ENCODE measurements at places on chromosomes 1 and 21.

DNA sequence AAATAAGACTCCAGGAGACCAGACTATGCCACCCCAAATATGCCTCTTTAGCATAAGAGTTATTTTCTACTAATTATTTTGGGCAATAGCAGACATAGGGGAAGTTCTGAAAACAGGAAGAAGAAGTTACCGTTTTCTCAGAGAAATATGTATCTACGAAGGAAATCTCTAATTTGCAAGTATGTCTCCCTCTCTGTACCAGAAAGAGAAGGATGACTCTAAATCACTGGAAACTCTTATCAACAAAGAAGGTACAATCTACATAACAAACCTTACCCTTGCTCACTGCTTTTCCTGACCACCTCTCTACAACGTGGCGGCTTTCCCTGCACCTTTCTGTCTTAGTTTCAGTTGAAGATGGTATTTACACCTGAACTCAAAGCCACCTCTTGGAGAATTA, 49.0 kb downstream of the OMA1 start:
- DNase-seq: no peak

GRCh38 chr21:34626131-34626530, 11.2 kb upstream of the RCAN1 start:
- DNase-seq: no peak

- DNase-seq: no peak
These were observed 5.0 kb downstream of the ABCA4 start for GRCh38 chr1:94115900-94116436.

DNA sequence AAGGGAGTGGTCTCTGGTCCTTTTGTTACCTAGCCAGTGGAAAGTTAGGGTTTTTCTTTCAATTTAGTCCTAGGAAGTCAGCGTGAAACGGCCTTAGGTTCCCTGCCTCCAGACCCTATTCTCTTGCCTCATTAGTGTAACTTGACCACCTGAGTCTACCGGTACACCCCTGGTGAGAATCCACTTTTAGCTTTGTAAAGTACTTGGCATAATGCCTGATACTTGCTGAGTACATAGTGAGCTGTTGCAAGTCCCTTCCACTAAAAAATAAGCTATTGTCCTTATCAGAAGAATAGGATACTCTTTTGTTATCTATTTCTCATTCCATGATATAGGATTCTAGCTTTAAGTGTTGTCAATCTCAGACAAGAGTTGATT, 228.8 kb downstream of the ST6GALNAC3 start:
- no peak for DNase-seq

GRCh38 chr1:86741947-86742572, 37.7 kb downstream of the SH3GLB1 start:
- DNase-seq: no peak

DNA sequence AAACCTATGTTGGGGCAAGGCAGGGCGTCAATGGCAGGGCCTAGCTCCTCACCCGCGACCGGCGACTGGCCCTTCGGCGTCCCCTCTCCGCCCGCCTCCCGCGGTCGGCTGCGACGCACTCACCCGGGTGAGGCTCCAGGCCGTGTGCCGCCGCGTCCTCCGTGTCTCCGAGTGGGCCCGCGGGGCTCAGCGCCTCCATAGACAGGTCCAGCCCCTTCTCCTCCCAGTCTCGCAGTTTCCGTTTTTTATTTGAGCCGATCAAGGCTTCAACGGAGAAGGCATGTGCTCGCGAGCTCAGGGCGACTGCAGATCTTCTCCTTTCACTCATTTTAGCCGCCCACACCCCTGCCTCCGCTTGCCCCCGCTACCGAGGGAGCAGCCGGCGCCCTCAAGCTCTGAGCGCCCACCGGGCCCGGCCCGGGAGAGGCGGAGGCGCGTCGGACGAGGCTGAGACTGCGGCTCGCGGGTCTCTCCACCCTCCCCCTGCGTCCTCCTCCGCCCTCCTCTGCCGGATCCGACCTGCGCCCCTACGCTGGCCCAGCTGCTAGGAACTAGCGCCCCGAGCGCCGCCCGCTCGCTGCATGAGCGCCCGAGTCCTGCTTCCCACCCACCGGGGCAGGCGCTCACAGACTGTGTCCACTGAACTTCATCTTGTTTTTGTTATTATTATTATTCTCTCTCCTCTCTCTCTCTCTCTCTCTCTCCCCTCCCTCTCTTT, 516 bp downstream of the TBX15 start:
- DNase-seq: no peak

DNA sequence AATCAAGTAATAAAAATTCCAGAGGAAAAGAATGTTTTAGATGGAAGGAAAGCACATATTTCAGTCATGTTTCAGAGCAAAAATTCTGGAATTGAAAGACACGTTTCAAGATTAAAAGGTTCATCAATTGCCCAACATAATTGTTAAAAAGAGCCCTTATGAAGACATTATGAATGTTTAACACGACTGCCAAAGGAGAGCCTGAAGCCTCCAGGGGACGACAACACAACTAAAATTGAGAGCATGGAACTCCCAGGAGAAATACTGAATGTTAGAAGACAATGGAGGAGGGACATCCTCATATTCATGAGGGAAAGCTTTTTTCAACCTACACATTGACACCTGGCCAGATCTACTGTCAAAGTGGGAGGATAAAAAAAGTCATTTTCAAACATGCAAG, 16.0 kb downstream of the OR2T11 start:
- DNase-seq: peak; percentile 46

- DNase-seq: no peak
These were observed 64.2 kb upstream of the SMYD2 start for GRCh38 chr1:214216779-214217178.

DNA sequence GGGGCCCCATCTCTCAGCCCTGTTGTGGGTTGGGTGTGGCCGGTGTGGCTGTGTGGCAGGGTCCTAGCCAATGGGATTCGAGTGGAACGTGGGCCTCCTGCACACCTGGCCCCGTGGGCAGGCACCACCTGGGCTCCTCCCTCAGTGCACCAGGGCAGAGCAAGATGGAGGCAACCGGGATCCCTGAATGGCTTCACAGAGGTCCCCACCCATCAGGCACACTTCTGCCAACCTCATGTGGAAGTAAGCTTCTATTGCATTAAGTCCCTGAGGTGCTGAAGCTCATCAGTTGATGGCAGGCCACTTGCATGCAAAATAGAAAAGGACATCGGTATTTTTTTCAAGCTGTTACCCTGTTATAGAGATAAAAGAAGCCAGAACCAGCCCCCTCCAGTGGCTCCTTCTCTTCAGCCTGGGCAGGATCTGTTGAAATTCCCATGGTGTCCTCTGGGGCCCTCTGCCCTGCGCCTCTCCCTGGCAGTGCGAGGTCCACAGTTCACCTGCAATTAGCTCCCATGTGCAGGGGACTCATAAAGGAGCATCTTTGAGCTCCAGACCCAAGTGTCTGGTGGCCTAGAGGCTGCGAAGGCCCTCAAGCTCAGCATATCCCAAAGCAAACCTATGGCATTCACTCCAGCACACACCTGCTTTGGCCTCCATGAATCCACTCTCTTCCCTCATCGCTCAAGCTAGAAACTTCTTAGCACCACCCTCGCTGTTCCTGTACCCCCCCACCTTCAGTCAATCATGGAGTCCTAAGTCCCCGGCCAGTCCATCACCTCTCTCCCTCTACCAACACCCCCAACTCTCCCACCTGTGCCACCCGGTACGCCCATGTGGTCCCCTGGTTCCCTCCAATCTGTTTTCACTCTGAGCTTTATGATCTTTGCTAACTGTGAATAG, 2.1 kb upstream of the SLC45A1 start:
- no peak for DNase-seq

DNA sequence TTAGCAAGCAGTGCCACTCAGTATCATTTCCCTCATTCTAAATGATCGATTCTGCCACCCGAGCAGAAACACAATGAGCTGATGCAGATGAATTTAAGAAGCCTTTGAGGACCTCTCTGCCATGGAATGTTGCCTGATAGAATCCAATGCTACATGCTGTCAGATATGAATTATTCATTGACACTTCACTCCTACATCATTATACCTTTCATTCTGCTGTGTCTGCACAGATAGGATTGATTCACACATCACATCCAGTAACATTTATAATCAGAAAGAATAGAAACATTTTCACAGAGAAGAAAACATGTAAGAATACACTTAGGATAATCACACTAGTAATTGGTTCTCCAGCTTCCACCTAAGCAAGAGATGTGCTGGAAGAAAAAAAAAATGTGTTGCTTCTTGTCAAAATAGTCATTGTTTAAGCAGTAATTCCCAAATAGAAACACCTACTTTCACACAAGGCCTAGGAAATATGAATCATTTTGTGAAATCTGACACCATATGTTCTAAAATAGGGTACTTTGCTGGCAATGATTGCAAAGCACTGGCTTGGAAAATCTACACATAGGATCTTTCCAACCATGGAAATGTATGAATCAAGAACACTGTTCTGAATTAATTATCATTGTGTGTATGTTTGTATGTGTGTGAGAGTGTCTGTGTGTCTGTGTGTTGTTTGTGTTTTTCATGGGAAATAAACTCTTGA, 110.1 kb downstream of the GRIK1 start:
- no peak for DNase-seq

- peak; percentile 63 for DNase-seq
These were observed 102.5 kb upstream of the TARDBP start for GRCh38 chr1:10909697-10910680.

GRCh38 chr1:14377386-14377785, 221.1 kb upstream of the KAZN start:
- no peak for DNase-seq

GRCh38 chr1:234570329-234571120, 39.5 kb downstream of the IRF2BP2 start:
- DNase-seq: no peak

GRCh38 chr1:232980986-232981560, 30.7 kb downstream of the NTPCR start:
- no peak for DNase-seq

- DNase-seq: no peak
These were observed 935 bp upstream of the YIPF1 start for GRCh38 chr1:53890522-53890941.

DNA sequence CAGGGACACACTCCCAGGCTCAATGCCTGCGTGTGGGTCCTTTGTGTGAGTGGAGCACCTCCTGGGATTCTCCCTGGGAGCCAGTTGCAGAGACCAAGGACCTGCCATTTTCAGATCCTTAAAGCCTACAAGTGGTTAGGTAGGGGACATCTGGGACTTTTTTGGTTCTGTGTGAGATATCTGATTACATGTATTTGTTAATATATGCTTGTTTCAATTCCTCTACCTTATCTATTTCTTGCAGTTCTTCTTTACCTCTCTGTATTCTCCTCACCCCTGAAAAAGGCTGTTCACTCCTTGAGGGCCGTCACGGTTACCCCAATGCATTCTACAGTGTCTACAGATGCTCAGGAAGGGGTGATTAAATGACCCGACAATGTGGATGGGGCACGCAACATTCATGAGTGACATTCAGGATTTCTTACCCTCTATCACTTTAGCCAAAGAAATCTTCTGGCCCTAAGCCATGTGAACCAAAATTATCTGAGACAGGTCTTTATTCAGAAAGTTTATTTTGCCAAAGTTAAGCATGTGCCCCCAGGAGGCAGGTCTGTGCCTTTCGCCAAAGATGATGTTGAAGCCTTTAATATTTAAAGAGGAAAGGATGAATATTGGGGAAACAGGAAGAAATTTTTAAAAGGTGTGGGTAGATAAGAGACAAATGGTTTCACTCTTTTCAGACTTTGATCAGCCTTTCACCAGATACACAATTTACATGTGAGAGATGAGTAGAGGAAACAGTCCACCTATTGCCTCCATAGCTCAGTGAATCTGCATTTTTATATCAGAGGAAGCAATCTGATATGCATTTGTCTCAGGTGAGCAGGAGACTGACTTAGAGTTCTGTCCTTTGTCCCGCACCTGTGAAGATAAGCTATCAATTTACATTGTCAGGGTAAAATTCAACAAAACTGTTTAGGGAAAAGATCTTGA, 44.6 kb upstream of the MPZL1 start:
- DNase-seq: no peak

- DNase-seq: peak; percentile 43
These were observed 2.3 kb downstream of the IL6R start for GRCh38 chr1:154407198-154408091.

DNA sequence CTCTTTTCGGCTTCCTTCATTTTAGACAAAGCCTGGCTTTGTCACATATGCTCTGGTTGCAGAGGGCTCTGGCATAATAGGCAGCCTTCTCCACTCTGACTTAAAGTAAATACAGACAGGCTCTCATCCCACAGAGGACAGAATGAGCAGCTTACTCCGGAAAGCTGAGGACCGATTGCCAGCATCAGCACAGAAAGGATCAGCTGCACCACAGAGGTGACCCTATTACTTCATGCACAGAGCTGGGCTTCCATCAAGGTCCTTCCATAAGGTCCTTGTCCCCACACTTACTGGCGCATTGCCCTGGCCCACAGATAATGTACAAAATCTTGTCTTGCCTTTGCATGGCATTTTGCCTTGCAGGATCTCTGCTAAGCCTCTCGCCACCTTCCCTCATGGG, 67.6 kb downstream of the SEC16B start:
- no peak for DNase-seq

DNA sequence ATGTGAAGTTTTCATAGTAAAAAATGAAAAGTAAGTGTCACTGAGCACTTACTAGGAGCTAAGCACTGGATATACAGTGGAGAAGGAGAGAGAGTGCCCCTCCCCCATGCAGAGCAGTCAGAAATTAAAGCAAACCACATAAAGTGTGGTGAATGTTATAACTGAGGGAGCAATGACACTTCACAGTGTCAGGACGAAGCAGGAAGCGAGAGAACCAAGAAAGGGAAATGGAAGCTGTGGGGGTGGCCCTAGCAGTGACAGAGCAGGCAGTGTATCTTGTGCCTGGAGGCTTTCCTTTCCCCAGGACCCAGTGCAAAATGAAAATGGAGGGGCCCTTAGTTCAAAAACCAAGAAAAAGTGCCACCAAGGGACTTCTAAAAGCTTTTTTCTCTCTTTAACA, 21.5 kb upstream of the RCAN3 start:
- peak; percentile 35 for DNase-seq

GRCh38 chr1:44985747-44986359, 542 bp downstream of the EIF2B3 start:
- DNase-seq: no peak

GRCh38 chr1:223770621-223771315, 58.4 kb downstream of the CAPN2 start:
- no peak for DNase-seq

- DNase-seq: no peak
These were observed 61.2 kb downstream of the TOR1AIP2 start for GRCh38 chr1:179816196-179816960.

Data from stimulated activated CD4-positive, alpha-beta T cell treated with anti-CD3 and anti-CD28 coated beads, Interleukin-1b, Interleukin-23, amount 100 ng/mL, for 24 hours (primary cell).